ENCODE measurements at places on chromosomes 12 and 14.

DNA sequence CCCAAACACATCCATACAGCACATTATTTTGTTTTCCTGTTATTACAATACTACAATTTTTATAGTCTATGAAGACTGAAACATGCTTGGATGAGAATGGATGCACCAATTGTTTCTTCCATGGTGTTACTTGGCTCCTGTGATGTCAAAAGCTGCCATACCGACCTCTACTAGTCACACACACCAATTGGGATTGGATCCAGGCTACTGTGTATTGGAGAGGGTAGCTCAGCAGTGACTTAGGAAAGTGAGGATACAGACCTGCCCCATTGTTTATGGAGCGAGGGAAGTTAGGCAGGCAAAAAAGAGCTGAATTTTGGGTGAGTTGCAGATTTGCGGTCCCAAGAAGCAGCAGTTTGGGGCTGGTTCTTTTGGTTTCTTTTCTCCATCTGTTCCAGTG, 30.8 kb upstream of the AKAP6 start:
- no peak for ATAC-seq

DNA sequence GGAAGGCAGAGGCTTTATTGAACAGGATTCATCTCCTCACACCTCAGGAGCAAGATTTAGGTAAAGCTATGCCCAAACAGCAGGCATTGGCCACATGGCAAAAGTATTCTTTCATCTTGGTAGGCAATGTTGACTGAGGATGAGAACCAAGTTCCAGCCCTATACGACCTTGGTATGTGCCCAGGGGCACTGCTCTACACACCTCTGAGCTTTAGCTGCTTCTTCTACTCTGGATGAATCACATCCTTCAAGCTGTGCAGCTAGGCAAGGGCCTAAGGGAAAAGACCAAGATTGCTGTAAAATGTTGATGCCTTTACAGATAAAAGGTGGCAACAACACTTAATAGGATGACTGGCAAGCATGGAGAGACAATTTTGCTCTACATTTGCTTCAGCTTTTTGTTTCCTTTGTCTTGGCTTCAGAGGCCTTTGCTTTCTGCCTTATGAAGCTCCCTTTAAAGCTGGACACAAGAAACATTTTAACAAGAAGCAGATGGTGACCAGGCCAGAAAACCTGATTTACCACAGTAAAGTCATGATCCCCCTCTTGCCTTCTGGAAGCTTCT, 183.3 kb upstream of the KITLG start:
- no peak for ATAC-seq

GRCh38 chr14:64824471-64824870, 55.2 kb downstream of the SPTB start:
- ATAC-seq: no peak

- ATAC-seq: peak; percentile 86
Measured at GRCh38 chr14:71418532-71419245, 511.4 kb downstream of the PCNX1 start.

DNA sequence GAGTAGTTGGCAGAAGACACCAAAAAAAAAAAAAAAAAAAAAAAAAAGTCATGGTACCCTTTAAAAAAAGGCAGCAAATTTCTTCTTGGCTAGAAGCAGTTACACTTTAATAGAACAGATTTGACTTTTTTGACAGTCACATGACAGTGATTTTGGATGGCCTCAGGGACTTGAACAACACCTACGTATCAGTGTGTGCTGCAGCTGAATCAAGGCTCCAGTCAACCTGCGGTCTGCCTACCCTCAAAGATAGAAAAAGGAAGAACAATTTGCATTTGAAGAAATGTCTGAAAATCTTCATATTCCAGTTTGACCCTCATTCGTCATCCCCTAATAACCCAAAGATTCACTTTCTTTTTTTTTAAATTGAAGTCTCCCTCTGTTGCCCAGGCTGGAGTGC, 53.9 kb downstream of the MDM2 start:
- no peak for ATAC-seq

Data from motor neuron (in vitro differentiated cells).